ENCODE measurements at places on chromosomes 13 and 19.

DNA sequence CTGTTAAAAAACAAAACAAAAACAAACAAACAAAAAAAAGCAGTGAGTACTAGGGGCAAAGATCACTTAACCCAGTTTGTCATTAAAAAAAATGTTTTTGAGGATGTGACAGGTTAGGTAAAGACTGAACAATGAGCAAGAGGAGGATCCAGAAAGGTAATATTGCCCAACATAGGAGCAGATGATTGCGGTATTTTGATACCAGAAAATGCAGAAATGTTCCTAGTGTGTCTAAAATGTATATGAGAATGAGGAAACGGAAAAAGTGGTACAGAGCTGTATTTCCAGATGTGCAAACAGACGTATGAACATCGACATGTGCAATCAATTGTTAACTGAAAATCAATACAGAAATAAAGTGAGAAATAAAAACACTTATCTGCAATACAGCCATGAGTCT, 4.9 kb upstream of the LILRA4 start:
- DNase-seq, result no peak

DNA sequence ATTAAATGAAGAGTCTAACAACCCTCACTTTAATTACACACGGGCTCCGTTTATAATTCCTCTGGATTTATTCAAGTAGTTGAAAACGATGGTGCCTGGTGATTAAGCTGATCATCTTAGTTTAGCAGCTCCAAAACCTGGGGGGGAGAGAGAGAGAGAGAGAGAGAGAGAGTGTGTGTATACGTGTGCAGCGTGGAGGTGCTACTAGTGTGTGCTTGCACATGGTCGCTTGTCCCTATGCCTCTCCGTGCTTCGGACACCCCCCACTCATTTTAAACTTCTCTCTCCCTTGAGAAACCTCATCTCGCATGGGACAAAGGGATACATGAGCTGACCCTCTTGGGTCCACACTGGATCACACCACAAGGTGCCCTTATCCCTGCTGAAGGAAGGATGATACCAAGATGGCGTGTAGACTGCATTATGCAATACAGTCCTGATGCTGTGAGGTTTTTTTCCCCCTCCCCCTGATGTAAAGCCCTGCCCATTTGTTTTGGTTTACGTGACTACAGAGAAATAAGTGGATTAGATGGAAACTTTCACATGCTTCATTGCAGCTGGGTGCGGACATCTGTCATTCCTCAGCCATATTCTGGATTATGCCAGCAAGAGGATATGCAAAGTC, 320.8 kb downstream of the ZNF536 start:
- no peak for DNase-seq

- DNase-seq, result no peak
Measured at GRCh38 chr13:94859278-94859691, 146.9 kb upstream of the SOX21 start.

GRCh38 chr13:97660594-97661260, 226.8 kb downstream of the RAP2A start:
- no peak for DNase-seq

DNA sequence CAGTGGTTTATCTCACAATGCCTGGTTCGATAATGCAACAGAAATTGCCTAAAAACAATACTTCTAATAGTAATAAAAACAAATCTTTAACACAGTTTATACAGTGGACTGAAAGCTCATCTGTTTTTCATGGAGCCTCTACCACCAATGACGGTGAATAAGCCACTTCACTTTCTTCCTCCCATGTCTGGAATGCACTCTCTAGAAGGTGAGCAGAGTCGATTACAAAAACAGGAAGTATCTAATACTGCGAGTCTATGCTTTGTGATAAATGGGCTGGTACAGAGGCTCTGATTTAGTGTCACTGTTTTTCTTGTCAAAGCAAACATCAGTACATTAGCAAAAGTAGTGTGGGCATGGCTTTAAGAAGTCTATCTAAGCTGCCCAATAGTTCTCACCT, 1348.6 kb upstream of the SLC10A2 start:
- DNase-seq, result no peak

DNA sequence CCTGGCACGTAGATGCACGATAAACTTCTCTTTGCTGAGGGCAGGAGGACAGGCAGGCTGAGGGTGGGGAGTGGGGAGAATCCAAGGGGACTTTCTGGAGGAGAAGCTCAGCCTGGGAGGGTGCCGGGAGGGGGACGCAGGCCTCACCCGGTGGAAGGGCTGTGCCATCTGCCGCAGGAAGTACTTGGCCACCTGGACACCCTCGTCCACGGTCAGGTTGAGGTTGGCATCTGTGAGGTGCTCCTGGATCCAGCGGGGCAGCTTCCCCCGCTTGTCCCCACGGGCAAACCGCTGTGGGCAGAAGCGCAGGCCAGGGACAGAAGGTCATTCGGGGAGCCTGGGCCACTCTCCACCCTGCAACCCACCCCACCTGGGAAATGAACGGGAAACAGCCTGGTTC, 11.5 kb downstream of the KLC3 start:
- DNase-seq, result no peak

DNA sequence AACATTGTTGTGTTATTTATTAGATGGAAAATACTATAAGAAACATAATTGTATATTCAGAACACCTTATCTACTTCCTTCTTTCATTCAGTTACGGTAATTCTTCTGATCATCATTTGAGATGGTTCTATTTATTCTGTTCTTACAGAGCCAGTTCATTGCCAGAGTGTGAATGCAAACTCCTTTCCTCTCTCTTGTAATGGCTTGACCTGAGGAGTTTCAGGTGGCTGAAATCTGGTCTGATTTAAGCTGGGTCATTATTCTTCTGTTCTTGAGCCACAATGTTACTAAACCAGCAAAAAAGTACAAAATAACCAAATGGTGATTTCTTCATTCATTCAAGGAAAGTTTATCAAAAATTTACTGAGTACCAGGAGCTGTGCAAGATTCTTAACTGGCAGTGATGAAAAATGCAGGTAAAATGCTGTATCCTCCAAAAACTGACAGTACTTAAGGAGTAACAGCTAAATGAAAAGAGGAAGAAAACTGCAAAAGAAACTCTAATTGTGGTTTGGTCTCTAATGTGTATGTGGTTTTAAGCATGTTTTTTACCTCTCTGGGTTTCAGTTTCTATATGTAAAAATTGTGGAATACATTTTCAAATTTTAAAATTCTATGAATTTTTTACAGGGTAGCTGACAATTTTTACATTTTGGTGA, 182.4 kb upstream of the UFM1 start:
- DNase-seq, result no peak

- no peak for DNase-seq
Measured at GRCh38 chr19:42467183-42467760, 24.5 kb upstream of the CXCL17 start.

- no peak for DNase-seq
Measured at GRCh38 chr19:10356431-10356830, 17.0 kb upstream of the ICAM3 start.

DNA sequence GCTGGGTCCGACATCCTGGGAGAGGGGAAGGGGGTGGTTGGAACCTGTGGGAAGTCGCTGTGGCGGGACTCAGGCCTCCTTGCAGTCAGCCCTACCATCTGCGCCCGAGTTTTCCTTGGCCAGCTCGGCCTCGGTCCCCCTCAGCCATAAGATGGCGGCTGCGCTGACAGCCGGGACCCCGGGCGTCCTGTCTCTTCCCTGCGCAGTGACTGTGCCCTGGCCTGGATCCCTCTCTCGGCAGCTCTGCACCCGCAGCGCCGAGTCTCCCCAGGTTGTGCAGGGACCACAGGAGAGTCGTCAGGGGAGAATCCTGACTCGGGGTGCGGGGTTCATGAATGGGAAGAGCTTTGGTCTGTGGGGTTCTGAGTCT, 345 bp downstream of the ZNF257 start:
- no peak for DNase-seq

DNA sequence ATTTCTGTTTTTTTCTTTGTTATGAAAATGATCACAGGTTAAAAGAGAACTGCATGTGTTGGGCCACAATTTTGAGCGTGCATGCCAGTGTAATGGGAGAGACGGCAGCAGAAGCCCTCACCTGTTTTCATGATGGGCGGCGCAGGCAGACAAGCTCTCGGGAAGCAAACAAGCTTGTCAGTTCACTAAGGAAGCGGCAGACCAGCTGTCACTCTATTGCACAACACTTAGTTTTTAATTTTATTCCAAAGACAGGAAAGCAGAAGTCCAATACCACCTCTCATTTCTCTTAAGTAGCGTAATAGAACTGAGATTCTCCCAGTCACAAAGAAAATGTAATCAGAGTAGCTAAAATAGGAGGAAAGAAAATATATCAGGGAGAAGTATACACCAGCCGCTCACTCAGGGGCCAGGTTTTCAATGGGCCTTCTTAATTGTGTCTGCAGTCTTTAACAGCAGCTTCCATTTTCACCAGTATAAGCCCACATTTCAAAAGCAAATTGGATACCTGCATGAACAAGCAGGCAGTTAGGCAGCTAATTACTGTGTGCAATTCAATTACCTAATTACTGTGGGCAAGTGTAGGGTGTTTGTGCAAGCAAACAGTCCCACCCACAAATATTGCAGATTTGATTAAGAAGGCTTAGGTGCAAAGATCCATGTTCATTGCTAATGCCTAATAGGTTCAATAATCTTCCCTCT, 711.4 kb downstream of the DIAPH3 start:
- DNase-seq, result no peak

- peak; percentile 4 for DNase-seq
Measured at GRCh38 chr19:6161271-6161850, 25.9 kb downstream of the ACSBG2 start.

DNA sequence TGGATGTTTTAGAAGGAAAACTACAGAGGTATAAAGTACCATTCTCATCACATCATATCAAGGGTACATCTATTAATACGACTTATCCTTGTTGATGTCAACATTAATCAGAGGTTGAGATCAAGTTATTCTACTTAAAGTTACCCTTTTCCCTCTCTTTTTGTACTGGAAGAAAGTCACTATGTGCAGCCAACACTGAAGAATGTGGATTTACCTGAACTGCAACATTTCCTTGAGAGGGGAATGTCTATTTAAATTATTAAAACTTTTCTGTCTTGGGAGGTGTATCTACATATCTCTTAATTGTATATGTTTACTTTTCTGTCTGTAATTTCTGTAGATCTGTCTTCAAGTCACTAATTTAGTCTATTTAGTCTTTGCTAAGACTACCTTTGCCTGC, 2.5 kb upstream of the FBXL3 start:
- no peak for DNase-seq

All from effector CD4-positive, alpha-beta T cell (primary cell).